ENCODE measurements at places on chromosomes 1 and 21.

GRCh38 chr1:8397511-8397910 lies 79.6 kb downstream of the SLC45A1 start:
- DNase-seq: no peak

GRCh38 chr1:177925006-177925405 lies 44.9 kb downstream of the SEC16B start:
- DNase-seq: peak; percentile 86

GRCh38 chr1:174232761-174233160 lies 73.4 kb downstream of the RABGAP1L start:
- DNase-seq: no peak

GRCh38 chr1:228009828-228010775 lies 3.3 kb downstream of the WNT3A start:
- DNase-seq: no peak

- DNase-seq: peak; percentile 28
These were observed 12.3 kb upstream of the IFNLR1 start for GRCh38 chr1:24199291-24199900.

DNA sequence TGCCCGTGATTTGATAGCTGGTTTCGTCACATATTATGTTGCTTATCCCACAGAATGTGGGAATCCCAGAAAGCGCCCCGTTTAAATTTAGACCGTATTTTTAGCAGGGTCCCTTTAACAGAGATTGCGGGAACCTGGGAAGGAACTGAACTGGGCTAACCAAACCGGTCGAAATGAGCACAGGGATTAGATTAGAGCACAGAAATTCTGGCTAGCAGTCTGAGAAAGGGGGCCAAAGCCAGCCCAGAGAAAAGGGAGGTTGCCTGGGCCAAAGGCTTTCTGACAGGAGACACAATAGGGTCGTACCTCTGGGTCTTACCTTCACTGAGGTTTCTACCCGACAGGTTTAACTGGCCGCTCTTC lies 327 bp downstream of the LRRC40 start:
- no peak for DNase-seq

GRCh38 chr1:56065729-56066128 lies 513.6 kb downstream of the PLPP3 start:
- no peak for DNase-seq

GRCh38 chr1:203607533-203607873 lies 19.1 kb upstream of the ATP2B4 start:
- DNase-seq: no peak

GRCh38 chr21:28257276-28257675 lies 735.4 kb downstream of the LTN1 start:
- no peak for DNase-seq

DNA sequence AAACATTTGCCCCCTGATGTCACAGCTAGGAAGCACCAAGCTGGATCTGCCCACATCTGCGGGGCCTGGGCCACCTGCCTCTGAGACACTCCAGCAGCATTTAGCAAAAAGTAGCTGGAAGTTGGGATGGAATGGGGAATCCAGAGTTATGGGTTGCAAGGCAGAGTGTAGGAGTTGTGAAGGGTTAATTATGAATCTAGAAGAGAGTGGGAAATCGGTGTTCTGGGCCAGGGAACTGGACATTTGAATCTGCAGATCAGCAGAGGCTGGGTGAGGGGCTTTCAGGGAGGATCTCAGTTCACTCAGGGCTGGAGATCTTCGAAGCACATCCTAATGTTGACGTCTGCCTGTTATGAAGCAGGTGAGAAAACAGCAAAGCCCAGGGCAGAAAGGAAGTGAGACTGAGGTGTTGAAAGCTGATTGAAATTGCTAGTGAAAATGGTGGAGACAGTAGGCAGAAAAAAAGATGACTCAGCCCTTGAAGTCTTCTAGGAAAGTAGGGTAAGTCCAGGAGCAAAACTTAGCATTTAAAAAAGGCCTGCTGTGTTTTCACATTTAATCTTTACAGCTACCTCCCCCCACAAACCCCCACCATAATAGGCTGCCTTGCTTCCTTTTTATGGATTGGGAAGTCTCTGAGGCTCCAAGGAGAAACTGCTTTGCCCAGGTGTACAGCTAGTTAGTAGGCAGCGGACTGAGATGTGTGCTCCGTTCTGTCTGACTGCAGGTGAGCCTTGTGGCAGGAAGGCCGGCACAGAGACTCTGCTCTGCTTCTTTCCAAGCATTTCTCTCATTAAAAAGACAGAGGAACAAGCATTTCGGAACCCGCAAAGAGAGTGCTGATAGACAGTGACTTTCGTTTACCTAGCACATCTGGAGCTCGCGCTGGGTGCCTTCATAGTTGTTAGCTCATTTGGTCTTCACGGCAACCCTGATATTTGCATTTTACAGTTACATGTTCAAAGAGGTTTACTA lies 7.2 kb downstream of the VANGL1 start:
- DNase-seq: no peak

GRCh38 chr1:197595304-197595904 lies 179.9 kb downstream of the DENND1B start:
- DNase-seq: no peak

- peak; percentile 25 for DNase-seq
These were observed 5.9 kb downstream of the LRRC8B start for GRCh38 chr1:89530444-89531089.

All from fibroblast of lung (primary cell).